ENCODE measurements at places on chromosomes 13 and 19. TPM values are rescaled to one million over a fixed set of nuclear protein-coding genes. Genes with fewer than 3 reads are reported as not detected.

MADCAM1 gene
- 4.0 TPM for total RNA-seq

FFAR3 gene
- total RNA-seq: 0.22 TPM

CBARP gene
- 0.84 TPM for total RNA-seq

DNA sequence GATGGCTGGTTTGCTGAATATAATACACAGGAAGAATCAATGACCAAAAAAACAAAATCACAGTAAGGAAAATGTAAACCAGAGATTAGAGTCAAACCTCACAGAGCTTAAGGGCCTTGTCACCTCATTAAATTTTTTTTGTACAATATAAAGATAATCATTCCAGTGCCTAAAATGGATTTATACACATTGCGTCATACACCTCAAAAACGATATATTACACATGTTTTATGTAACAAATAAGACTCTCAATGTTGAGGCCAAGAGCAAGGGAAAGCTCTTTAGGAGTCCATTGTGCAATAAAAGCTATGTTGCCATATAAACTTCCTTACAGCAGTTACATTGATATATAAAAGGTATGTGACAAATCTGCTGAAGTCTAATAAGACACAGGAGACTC, 856.7 kb upstream of the SLITRK1 start:
- H3K27me3 ChIP-seq: no peaks in the 10 kb centered on the region
- H3K27ac ChIP-seq: no peak overlapping the region
- no peaks in the 10 kb centered on the region for H3K4me1 ChIP-seq
- DNase-seq: no peak

DNA sequence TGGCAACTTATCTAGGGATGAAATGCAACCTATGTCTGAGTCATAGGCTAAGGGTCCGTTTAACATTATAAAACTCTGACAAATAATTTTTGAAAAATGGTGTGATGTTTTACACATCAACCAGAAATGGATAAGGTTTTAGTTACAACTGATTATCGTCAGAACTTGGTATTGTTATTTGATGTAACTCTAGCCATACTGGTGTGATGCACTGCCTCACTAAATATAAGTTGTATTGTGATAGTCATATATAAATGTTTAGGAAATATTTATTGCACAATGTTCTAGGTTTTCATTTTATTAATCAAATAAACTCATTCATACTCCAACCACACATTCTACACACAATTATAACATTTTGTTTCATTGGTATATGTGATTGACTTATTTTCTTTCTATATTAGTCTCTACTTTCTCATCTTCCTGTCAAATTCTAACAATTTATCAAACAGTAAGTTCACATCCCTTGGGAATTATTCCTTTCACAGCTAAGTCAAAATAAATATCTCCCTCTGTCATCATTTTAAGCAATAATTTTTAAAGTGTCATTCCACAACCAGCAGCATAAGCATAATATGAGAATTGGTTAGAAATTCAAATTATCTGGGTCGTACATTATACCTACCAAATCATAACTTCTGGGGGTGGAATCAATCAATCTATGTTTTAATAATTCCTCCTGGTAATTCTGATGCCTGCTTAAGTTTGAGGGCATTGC, 873.9 kb downstream of the SLITRK1 start:
- H3K27me3 ChIP-seq: no peaks in the 10 kb centered on the region
- no peak overlapping the region for H3K4me3 ChIP-seq
- no peak for DNase-seq
- no peak overlapping the region for H3K27ac ChIP-seq

DNA sequence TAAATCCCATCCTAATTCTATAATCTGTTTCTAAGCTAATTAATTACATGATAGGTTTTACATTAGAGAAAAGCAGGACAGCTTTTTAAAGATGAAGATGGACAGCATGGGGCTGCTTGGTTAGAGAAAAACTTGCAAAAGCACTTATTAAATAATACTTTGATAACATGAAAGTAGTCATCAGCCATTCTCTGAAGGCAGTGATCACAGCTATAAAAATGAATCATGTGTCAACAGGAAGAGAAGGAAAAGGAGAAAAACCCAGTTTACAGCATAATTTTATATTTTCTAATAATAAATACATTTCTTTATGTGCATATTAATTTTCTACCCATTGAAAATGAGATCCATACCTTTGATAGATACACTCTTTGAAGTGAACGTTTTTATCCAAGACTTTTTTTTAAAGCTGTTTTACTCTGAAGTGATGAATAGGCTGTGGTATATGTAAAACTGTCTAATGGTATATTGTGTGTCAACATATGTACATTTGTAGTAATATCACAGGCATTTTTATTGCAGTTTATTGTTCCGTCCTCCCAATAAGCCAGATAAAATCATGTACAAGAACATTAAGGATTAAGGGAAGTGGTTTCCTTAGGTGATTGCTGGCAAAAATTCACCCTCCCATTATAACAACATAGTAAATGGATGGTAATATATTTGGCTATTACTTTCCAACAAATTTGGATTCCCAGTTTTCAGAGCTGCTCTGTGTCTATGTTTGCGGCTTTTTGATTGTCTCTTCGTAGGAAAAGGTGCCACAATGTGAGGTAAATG, 1.3 kb upstream of the KLF5 start:
- H3K4me3 ChIP-seq: no peak overlapping the region

DNA sequence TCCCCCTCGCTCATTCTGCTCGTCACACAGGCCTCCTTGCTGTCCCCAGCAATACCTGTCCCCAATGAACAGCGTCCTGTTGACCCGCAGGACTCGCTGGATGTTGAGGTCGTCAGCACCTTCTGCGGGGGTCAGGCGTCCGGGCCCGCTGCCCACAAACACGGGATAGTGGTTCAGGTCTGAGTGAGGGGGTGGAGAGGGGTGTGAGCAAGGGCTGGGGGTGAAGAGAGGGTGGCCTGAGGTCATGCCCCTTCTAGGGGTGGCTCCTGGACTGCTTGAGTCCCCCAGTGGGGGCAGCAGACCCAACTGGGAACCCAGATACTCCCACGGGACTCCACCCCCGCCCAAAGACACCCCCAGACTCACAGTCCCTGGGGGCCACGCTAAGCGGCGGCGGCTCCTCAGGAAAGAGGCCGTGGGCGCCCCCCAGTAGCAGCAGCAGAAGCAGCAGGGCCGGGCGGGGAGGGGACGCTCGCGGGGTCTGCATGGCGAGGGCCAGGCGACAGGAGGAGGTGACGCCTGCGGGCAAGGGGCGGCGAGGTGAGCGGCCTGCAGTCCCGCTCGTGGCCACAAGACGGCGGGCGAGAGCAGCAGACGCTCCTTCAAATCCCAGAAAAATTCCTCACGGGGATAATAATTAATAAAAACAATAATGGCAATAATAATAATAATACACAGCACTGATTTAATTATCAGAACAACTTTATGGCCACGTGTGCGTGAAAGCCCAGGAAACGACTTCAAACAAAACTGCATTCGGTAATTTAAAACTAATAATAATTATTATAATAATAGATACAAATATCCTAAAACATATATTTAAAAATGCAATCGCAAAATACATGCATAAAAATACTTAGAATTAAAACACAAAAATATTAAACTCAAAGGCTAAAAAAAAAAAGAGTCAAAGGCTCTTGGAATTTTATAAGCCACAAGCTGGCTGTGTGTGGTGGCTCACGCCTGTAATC, 1.2 kb downstream of the SEMA6B start:
- no peak for DNase-seq
- peaks cover 32% of the 10 kb centered on the region for H3K36me3 ChIP-seq
- H3K27ac ChIP-seq: no peak overlapping the region
- no peaks in the 10 kb centered on the region for H3K27me3 ChIP-seq
- peak overlapping the region; percentile 29 for H3K4me3 ChIP-seq
- peaks cover 8% of the 10 kb centered on the region for H3K4me1 ChIP-seq

DNA sequence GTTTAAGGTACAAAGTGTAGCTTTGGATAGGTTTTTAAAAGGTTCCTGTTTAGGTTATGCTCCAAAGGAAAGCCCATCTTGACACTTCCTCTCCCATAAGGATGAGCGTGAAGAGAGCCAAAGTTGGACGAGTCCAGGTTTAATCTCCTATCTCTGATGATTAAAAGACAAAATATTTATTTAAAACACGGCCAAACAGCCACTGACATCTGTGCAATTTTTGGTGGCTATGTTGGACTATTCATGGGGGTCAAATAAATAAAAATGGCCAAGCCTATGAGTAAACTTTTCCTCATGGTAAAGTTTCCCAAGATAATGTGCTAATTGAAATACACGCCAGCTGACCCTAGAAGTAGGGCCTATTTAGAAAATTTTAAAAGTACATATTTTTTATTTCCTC, 69.0 kb upstream of the DOCK9 start:
- no peaks in the 10 kb centered on the region for H3K36me3 ChIP-seq
- H3K27ac ChIP-seq: no peak overlapping the region
- peaks cover 2% of the 10 kb centered on the region for H3K4me1 ChIP-seq
- no peak overlapping the region for H3K4me3 ChIP-seq

- no peaks in the 10 kb centered on the region for H3K36me3 ChIP-seq
- no peaks in the 10 kb centered on the region for H3K27me3 ChIP-seq
- no peak overlapping the region for H3K27ac ChIP-seq
- no peak overlapping the region for H3K4me3 ChIP-seq
- no peak for DNase-seq
These were observed 193.2 kb upstream of the RFC3 start for GRCh38 chr13:33624740-33625139.

Data from muscle of leg (tissue), 16 donors.